GM04503 (cell line): ENCODE measurements at places on chromosomes 6 and 20.

GRCh38 chr20:62702895-62703852 lies 5.5 kb upstream of the NTSR1 start:
- peak; percentile 61 for DNase-seq

DNA sequence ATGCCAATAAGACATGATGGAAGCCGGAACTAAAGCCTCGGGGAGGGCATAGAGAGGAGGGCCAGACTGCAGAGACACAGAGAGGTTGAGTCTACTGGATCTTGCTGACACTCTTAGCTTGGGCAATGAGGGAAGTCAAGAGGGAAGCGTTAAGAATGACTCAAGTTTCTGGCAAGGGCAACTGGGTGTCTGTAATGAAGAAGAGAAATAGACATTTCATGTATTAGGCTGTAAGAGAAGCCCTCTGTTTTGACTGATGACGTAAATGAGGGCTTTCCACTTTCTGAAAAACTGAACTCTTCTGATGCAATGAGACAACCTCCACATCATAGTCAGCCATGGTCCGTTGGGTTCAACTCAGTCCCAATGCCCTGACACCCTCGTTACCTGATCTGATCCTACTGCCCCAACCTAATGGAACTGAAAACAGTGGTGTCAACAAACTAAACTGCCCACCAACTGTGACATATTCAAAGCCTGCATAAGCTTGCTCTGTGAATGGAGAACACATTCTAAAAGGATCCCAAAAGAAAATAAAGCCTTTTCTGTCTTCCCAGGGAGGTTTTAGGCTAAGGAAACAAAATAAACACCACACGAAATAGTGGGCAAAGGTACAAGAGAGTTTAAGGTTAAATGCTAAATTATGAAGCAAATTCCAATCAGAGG lies 45.8 kb upstream of the PNRC1 start:
- DNase-seq, result peak; percentile 50

GRCh38 chr20:24732076-24732475 lies 217.0 kb upstream of the CST7 start:
- no peak for DNase-seq

- no peak for DNase-seq
Measured at GRCh38 chr20:42051921-42052320, 433.7 kb upstream of the CHD6 start.

GRCh38 chr20:24782301-24782700 lies 166.8 kb upstream of the CST7 start:
- no peak for DNase-seq

- no peak for DNase-seq
Measured at GRCh38 chr6:15901141-15902115, 227.5 kb upstream of the MYLIP start.

GRCh38 chr6:125816828-125817280 lies 26.1 kb downstream of the NCOA7 start:
- no peak for DNase-seq

DNA sequence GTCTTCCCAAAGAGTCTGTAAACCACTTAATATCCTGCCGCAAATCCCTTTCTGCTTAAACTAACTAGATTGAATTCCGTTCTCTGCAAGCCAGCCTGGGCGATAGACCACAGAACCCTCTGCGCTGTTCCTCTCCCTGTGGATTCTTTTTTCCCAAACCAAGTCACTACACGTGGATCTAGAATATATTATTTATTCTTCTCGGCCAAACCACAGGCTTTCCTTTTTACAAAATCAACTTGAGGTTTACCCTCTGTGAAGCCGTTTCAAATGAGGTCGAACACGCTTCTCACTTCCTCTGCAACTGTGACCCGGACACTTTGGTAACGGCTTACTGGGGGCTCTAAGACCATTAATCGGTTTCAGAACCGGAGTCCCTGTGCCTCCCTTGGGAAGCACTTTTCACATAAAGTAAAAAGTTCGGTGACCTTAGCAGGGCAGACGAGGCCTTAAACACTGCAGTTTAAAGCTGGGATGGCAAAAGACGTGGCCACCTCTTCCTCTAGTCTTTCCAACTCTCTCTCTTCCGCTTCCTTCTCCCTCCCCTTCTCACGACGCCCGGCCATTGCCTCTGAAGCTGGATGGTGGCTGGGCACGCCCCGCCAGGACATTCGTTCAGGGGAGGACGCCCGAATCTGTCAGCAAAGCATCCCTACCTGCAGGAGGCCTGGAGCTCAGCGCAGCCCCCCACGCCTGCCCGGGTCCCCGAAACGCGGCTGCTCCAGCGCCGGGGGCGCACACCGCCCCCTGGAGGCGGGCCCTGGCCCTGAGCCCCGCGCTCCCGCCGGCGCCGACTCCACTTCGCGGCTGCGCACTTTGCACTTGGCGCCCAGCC lies 55.0 kb upstream of the FOXC1 start:
- DNase-seq, result no peak

GRCh38 chr6:150516199-150516598 lies 83.5 kb upstream of the PLEKHG1 start:
- DNase-seq, result no peak

DNA sequence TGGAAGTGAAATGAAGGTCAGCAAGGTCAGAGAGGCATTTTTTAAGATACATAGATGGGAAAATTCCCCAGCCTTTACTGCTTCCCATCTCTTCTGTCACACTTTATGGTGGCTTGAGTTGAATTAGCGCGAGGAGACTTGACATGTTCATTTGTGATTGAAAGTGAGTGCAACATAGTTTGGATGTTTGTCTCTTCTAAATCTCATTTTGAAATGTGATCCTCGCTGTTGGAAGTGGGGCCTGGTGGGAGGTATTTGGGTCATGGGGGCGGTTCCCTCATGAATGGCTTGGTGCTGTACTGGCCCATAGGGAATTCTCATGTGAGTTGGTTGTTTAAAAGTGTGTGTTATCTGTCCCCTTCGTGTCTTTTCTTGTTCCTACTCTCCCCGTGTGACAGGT lies 237.2 kb downstream of the CDKAL1 start:
- no peak for DNase-seq

GRCh38 chr6:12957321-12958051 lies 240.9 kb downstream of the PHACTR1 start:
- DNase-seq, result no peak

DNA sequence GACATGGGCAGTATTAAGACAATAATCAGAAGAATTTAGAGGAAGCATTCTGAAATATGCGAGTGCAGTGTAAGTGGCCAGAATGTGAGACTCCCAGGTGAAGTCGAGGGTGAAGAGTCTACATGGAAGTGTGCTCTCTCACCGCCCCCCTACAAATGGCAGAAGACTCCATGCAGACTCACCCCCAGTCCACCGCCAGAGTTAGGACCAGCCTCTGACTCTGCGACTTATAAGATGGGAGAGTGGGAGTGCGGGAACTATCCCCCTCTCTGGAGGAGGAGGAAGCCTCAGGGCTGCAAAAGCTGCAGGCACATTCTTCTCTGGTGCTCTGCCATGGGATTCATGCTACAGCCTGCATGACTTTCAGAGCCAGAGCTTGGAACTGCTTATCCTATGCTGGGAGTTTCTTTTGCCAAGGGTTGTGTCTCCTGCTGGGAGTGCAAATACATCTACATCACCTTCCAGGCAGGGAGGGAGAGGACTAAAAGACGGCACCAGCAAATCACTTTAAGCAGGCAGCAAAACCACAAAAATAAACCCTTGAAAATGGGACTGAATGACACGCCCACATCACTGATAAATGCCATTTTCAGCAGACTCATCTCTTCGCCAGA lies 206.7 kb upstream of the SULF2 start:
- no peak for DNase-seq

DNA sequence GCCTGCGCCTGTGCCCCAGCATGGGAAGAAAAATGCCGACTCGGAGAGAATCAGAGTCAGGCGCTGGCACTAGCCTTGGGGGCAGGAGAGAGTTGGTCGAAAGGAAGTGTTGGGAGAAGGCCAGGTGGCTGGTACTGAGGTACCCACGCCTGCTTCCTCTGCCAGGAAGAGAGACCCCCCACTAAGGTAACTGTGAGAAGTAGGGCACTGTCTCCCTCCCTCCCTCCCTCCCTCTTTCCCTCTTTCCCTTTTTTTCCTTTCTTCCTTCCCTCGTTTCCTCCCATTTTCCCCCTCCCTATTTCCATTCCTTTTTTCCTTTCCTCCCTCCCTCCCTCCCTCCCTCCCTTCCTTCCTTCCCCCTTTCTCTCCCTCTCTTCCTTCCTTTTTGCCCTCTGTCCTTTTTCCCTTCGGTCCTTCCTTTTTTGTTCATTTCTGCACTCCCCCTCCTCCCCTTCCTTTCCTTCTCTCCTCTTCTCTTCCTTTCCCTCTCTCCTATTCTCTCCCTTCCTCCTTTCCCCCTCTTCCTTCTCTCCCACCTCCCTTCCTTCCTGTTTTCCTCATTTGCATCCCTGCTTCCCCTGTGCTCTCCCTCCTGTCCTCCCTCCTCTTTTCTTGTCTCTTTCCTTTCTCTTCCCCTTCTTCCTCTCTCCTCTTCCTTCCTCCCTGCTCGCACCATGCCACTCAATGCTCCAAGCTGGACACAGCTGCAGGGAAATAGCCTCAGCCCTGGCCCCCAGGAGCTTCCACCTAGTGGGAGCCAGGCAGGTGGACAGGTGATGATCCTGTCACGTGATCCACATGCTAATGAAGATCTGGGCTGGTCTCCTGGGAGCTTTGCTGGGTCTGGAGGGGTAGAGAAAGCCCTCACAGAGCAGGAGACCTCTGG lies 148.0 kb downstream of the DHX35 start:
- no peak for DNase-seq

DNA sequence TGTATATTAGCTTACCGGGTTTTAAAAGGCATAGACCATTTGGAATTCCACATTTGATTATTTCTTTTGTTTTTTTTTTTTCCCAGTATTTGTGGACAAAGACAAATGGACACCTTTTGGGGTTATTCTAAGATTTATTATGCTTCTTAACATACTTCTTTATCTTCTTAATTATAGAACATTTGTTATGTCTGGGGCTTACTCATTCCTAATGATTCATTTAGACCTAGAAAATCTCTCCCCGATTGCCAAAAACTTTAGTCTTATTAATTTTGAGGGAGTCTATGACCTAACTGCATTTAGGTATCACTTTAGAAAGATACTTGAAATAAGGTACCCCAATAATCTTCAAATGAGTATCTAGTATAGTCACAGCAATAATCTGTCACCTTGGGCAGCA lies 170.7 kb upstream of the PREP start:
- DNase-seq, result no peak

- no peak for DNase-seq
Measured at GRCh38 chr6:31574106-31575061, 981 bp upstream of the TNF start.

DNA sequence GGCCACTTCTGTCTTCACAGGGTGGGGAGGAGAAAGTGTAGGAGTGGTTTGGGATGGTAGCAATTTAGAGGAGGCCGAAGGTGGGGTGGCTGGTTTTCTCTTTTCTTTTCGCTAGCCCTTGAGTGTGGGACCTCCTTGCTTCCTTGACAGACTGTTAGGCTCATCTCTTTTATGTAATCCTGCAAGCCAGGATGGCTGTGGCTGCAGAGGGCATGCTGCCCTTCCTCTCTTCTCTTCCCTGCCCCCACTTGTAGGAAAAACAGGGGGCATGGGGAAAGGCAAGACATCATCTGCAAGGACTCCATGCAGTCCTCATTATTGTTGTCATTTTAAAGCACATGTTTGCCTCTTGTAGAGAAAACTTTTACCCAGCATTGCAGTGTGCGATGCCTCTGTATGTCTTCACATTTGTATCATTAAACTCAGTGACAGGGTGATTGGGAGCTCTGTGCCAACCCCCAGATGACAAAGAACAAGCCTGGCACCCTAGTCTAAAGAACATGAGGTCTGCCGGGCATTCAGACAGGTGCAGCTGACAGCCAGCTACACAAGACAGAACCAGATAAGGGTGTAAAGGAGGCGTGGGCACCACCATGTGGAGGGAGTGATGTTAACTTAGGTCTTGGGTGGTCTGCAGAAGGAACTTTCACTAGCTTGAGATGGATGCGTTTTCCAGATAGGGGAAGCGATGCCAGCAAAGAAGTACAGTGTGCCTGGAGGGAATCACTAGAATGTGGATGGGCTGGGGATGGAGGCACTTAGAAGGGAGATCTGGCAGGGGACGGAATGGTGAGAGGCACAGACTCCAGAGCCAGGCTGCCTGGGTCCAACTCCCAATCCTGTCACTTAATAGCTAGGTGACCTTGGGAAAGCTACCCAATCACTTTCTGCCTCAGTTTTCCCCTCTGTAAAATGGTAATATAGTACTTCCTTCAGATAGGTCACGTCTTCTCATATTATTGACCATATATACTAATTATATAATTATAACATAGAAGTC lies 207.6 kb downstream of the TBC1D7 start:
- DNase-seq, result no peak

DNA sequence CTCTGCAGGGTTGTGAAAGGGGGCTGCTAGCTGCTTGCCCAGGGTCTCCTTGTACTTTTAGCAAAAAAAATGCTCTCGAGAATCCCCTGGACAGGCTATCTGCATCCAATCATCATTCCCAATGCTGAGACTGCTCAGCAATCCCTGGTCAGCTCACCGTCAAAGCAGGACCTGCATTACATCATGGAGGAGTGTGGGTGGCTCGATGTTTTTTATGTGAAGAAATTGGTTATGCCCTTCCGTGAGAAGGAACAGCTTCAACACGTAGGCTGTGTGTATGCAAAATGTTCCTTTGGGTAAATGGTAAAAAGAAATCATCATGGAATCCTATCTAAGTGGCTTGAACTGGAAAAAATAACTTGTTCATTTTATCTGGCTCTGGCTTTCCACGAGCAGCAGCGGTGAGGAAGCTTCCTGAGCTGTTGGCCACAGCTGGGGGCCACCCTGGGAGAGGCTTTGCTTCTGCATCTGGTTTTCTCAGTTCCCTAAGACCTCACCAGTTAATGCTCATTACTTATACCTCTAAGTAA lies 111.4 kb downstream of the FYN start:
- no peak for DNase-seq

DNA sequence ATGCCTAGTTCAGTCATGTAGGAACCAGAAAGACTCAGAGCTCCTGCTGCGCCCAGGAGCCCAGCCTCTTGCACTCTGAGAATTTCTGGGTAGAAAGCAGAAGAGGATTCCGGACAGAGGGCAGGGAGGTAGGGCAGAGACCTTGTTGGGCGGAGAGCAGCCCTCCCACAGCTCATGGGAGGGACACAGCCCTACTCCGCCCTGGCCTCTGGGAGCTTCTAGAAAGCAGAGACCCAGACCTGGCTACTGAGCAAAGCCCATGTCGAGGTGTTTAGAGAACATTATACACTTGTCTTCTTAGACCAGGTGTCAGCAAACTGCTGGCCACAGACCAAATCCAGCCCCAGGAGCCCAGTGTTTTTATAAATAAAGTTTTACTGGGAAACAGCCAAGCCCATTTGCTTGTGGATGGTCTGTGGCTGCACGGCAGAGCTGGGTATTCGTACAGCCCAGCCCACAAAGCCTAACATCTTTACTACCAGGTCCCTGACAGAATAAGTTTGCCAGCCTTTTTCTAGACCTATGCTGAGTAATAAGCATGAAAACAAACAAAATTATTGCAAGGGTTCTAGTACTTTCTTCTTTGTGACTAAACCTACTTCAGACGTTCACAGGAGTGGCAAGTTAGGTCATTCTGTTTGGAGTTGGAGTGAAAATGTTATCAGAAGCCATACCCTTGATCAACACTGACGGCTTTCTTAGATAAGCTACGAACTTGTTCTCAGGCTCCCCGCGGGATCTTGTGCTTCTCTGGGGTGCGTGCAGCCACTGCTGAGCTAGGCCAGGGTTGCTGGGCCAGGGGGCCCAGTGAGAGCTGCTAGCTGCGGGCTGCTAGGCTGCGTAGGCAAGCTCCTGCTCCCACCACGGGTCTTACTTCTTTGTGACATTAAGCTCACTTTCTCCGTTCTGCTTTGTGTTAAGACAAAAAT lies 235.1 kb upstream of the FOXQ1 start:
- DNase-seq, result no peak
